H7 (cell line): ENCODE measurements at places on chromosomes 6 and 20.

DNA sequence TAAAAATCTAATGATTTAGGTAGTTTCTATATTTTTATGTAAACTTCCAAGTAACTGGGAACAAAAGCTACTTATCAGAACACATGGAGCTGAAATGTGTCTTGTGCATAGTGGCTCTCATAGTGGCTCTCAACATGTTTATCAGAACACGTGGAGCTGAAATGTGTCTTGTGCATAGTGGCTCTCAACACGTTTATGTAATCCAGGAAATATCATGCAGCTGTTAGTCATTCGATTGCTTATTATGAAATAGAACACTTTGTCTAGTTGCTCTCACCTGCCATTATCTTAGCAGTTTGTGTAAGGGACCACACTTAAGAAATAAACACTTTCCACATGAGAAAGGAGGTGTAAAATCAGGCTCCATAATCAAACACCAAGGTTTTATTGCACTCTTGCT, 119.2 kb upstream of the ASCC3 start:
- no peak for DNase-seq

- peak; percentile 30 for DNase-seq
These were observed 117.5 kb upstream of the BEND6 start for GRCh38 chr6:56837322-56837894.

DNA sequence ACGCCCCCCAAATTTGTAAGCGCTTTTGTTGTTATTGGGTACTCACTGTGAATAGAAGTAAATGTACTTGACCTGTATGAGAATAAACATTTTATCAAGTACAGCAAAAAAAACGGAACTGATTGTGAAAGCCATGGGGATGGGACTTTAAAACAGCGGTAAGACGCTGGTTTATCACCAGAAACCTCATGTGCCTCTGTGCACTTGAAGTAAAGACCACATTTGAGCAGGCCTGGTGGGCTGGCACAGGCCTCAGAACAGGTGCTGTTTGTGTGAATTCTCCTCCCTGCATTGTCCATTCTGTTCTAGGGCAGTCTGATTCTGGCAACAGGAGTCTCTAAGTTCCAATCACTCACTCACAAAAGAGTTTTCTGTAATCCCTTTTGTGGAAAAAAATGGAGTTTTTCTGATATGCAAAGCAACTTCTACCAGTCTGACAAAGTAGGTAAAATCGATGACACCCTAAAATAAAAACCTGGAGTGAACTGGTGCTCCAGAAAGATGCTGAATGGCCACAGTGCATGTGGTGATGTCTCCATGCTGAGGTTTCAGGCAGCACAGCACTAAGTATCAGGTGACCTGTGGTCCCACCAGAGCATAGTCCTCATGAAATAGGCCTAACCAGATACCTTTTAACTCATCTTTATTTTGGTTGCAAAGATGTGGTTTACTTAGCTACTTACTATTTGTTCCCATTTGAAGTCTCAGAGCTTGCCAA, 53.9 kb downstream of the STX7 start:
- DNase-seq: no peak

DNA sequence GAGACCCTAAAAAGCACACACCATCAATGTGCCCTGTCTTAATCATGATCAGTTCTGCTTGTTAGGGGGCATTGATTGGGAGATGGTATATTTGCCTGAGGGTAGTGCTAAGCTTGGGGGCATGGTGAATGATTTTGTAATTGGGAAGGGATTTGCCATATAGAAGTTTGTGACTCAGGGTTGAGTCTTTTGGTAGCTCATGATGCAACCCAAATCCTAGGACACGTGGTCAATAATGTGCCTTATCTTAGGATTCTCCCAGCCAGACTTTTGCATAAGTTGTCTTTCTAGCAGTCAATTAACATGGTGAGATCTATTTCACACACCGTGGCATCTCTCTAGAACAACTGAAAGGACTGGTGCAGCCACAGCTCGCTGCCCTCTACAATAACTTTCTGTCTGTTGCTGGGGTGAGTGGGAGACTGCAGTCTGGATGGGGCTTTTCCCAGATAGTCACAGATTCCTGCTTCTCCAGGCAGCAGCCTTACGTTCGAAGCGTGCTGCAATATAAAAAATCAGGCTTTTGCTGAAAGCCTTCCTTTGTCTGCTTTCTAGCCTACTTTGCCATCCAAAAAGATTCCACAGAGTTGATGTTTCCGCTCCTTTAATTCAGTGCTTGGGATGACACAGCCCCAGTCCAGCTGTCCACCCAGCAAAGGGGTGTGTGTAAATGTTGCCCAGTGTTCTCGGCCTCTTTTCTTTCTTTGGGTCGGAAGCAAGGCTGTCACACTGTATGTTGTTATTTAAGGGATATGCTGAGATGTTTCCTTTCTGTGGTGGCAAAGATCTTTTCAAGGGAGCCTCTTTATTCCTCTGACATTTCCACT, 58.9 kb downstream of the ID4 start:
- no peak for DNase-seq

DNA sequence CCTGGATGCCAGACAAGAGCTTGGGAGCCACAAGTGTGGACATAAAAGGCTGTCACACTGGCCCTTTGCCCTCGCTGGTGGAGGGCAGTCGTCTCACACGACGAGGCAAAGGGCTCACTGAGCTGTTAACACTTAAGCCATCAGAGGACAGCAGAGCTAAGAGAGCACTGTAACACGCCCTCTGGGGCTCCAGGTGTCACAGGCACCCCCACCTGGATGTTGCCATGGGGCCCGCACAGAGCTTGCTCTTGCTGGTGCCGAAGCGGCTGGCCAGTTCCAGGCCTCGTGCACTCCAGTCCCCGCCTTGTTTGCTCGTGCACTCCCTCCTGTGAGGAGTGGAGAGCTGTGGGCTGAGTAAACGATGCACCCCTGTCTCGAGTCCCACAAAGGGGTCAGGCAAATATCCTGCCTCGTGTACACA, 37.4 kb downstream of the SLC35D3 start:
- peak; percentile 40 for DNase-seq

DNA sequence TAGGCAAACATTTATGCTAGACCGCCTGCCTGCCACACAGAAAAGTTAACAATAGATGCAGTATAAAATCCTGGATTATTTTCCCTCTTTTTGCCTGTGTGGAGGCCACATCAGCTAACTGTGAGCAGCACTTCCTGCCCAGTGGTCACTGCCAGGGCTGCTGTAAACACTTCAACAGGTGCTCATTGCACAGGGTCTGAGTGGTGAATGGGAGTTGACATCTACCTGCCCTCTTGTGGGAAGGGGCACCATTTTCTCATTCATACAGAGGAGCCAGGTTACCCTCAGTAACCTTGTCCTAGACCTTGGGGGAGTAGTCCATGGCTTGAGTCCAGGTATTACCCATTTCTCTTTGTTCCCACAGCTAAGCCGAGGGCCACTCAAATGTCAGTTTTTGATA, 235.3 kb downstream of the TMEM242 start:
- no peak for DNase-seq

DNA sequence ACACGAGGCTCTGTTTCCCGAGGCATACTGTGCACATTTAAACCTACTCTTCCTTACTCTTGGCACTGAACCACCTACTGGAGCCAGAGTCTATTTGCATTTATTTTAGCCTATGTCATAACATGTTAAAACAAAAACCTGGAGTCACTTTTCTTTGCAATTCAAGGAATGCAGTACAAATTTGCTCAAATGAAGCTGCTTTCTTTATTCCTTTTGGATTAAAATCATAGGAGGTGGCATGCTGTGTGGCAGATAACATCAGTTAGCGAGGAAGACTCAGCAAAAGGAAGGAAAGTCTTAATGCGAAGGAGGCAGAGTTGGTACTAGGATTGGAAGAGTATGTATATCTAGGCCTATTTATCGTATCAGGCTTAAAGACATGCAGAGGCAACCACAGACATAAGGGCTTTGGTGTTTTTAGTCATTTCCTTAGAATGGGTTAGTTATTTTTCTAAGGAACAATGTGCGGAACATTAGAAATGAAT, 92.9 kb downstream of the SAMD3 start:
- no peak for DNase-seq

GRCh38 chr6:100382031-100382430, 82.7 kb downstream of the SIM1 start:
- DNase-seq: no peak

GRCh38 chr6:78460711-78461110, 406.6 kb upstream of the IRAK1BP1 start:
- no peak for DNase-seq

GRCh38 chr6:32790306-32790705, 26.5 kb downstream of the HLA-DOB start:
- DNase-seq: no peak

- DNase-seq: no peak
These were observed 81.8 kb downstream of the EDN3 start for GRCh38 chr20:59382157-59382725.

- DNase-seq: no peak
These were observed 11.4 kb downstream of the PKIG start for GRCh38 chr20:44593751-44594150.

DNA sequence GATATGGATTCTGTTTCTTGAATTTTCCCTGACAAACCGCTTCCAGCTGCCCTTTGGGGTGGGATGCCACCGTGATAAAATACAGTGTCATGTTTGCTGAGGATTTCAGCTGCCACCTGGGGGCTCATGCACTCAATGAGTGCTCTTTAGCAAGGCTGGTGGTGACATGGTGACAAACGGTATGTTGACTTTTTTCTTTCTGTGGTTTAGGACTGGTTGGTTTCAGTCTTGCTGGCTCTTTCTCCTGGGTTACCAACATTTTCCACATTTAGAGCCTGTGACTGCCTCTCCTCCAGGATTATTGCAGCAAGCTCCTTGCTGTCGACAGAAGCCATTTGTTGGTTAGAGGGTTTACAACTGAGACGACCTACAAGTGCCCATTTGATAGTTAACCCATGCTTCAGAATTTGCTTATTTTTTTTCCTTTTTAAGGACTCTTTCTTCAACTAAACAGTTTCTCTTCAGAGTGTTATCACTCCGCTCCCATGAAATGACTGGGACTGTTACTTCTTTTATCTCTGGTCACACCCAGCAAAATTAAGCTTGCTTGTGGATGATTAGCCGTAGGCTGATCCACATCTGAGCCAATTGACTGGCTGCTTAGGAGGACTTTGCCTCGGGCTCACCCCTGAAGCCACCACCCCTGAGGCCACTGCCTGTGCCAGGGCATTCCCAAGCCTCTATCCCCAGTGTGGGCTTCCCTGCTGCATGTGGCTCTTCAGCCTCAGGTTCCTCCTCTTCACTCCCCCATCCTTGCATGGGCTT, 48.4 kb upstream of the CDYL start:
- no peak for DNase-seq

GRCh38 chr20:38771621-38772020, 23.4 kb downstream of the ACTR5 start:
- DNase-seq: no peak

DNA sequence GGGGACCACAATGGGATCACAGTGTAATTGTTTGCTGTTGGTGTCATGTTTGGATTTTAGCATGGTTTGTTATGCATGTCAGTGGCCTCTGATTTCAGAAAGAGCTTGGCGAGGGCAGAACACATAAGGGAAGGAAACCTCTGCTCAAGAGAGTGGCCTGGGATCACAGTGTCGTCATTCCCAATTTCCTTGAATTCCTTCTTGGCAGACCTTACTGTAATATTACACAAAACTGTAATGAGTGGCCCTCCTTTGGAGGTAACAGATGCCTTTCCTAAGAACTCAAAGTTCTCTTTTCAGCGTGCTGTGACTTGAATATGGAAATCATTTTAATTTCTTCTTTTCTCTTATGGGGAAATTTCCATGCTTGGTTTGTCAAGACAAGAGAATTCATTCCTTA, 46.9 kb downstream of the JAG1 start:
- no peak for DNase-seq

- peak; percentile 77 for DNase-seq
These were observed 410 bp downstream of the SYNE1 start for GRCh38 chr6:152636609-152637295.

GRCh38 chr6:138188278-138188941, 26.7 kb downstream of the ARFGEF3 start:
- no peak for DNase-seq

DNA sequence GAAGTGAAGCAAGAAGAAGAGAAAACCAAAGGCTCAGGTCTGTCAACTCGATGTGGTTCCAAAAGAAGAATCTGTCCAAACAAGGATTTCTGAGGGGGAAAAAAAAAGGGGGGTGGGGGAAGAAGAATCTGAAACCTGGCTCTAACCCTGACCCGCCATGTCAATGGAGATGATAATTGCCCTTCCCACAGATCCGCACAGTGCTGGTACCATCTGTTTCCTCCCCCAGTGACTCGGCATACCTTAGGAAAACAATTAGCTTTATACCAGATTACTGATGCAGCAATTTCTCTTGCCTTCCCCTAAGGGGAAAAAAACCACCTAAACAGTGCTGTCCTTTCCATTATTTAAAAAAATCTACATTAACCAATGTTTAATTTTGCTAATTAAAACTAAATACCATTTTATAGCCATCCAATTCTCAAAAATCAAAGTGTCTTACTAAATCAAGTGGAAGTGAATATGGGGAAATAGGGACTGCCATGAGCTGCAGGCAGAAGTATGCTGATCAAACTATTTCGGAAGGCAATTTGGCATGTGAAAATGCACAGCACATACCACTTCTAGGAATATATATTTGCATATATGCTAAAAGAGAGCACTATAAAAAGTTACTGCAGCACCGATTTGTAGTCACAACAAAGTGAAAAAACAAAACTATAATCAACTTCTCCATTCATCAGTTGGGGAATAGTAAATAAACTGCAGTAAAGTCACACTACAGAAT, 46.8 kb downstream of the MAP7 start:
- DNase-seq: no peak

- DNase-seq: no peak
These were observed 42.0 kb downstream of the PREX1 start for GRCh38 chr20:48785801-48786200.

- DNase-seq: no peak
These were observed 791.5 kb downstream of the TFAP2A start for GRCh38 chr6:9623228-9623832.

- DNase-seq: no peak
These were observed 58.1 kb upstream of the EPB41L1 start for GRCh38 chr20:36096435-36096834.

DNA sequence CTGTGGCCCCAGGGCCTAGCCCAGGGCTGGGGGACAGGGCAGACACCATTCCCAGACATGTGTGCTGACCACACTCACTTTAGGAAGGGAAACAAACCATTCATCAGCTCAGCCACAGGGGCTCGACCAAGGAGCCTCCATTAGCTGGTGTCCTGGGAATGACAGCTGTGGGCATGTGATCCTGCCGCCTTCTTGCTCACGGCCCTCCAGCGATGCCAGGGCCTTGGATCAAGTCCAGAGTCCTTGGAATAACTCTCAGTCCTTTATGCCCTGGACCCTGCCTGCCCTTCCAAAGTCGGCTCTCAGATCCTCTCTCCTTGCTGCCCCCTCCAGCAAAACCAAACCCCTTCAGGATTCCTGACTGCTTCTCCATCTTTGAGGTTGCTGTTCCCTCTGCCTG, 165.0 kb upstream of the RNF24 start:
- peak; percentile 13 for DNase-seq

DNA sequence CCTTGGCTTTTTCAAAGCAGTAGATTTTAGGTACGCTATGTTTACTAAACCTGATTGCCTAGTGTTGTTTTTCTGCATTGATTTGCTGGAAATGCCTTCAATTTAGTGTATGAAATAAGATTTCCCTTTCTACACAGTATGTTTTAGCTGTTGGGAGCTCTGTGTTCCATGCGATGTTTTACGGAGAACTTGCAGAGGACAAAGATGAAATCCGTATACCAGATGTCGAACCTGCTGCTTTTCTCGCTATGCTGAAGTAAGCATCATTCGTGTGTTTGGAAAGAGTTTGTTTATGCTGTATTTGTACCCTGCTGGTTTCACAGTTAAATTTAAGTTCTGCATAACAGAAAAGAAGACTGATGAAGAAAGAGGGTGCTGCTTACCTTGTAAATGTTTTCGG, 1.9 kb downstream of the BTBD3 start:
- DNase-seq: no peak
